ENCODE measurements at places on chromosomes 7 and 10.

GRCh38 chr7:129831424-129832058, 121.2 kb downstream of the UBE2H start:
- peak; percentile 83 for DNase-seq

DNA sequence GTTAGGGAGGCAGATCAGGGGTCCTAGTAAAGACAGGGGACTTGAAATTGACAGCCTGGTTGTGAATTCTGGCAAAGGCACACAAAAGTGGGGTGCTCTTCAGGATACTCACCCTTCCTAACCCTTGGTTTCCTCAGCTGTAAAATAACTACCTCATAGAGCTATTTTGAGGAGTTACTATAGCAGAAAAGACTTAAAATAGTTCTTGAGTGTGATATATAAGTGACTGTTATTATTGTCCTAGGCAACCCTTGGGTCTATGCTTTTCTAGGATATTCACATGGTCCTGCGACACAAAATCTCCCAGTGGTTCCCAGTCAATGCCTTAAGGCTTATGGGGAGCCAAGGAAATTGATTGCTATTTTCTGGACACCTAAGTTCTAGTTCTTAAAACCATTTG, 98.1 kb upstream of the NAMPT start:
- DNase-seq: no peak

DNA sequence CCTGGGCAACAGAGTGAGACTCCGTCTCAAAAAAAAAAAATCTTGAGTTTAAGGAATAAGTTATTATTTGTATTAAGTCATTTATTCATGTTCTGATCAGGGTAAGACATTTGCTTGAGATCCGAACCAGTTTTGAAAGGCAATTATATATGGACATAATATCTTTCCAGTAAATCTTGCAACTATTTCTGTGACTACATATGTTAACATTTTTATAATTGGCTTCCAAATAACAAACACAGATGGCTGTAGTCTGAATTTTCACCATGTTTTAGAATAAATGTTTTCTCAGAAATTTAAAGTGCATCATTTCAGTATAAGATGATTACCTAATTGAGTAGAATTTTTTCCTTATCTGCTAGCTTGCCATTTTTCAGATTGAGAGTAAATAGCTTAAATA, 21.2 kb downstream of the AKAP9 start:
- no peak for DNase-seq

DNA sequence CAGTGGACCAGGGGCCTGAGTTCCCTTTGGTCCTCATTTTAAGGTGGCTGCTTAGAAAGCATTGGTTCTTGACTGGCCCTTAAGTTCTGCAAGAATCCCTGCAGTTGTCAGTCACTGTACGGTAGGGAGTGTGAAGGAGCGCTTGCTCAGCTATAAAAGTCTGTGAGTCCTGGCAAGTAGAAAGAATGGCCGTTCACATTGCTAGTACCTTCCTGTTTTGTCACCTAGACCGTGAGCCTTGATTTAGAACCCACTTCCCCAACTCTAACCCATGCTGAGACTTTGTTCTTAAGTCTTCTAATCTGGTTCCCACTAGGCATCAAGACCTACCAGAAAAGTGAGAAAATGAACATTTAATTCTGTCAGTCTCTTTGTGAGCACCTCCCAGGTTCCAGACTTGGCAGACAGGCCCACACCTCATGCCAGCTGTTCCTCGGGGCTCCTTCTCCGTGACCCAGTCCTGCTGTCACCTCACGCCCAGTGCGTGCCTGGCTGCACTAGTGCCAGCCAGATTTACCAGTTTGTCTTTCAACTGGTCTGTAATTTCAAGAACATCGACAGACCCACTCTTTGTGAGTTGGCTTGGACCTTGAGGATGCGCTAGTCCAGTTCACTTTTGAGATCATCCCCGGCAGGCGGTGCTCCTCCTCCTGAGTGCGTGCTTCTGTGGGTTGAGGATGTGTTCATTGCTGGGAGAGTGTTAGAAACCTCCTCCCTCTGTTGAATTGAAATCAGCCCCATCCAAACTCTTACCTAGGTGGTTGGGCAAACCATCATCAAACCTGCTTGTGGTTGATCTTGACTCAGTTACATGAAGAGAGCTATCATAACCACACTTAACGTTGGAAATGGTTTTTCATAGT, 78.5 kb downstream of the SHH start:
- no peak for DNase-seq

DNA sequence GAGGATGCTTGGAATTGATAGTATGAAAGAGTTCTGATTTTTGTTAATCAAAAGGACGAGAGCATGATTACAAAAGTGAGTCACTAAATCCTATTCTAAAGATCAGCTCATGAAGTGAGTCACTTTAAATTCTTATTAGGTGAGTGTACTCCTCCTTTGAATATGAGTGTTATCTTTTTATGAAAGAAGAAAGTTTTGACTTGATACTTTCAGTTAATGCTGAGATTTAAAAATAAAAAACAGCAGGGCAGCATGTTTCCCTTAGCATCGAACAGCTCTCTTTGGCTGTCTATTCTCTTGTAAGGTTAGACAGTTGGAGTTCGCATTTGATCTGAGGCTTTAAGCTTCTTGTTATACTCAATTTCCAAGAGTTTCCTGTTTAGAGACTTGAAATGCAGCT, 222.0 kb downstream of the TWIST1 start:
- peak; percentile 2 for DNase-seq

DNA sequence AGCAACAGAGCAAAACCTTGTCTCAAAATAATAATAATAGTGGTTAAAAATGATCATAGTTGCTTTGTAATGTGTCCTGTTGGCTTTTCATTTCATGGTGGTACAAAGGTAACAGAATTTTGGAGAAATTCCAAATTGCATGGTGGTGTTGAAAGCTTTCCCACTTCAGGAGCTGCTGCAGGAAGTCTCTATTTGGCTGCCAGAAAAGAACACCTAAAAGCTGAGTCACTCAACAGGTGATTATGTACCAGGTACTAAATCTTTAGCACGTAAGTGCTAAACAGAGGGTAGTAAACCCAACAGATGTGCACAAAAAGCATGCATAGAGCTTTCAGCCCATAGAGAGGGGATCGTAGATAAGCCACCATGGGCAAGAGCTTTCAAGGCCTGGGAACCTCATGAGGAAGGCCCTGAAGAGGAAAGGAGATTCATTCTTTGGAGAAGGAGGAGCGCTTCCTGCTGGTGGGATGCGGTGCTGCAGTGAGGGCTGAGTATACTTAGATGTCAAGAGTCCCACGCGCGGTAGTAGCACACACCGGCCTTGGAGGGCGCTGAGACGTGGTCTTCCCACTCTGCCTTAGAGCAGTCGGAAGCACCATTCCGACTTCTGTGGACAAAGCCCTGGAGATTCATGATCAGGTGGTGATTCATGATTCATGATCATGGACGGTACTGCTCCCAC, 118.7 kb downstream of the RALA start:
- peak; percentile 75 for DNase-seq

- DNase-seq: no peak
Measured at GRCh38 chr7:4436936-4437335, 245.2 kb upstream of the FOXK1 start.

GRCh38 chr10:123574109-123574698, 92.0 kb upstream of the GPR26 start:
- DNase-seq: no peak

DNA sequence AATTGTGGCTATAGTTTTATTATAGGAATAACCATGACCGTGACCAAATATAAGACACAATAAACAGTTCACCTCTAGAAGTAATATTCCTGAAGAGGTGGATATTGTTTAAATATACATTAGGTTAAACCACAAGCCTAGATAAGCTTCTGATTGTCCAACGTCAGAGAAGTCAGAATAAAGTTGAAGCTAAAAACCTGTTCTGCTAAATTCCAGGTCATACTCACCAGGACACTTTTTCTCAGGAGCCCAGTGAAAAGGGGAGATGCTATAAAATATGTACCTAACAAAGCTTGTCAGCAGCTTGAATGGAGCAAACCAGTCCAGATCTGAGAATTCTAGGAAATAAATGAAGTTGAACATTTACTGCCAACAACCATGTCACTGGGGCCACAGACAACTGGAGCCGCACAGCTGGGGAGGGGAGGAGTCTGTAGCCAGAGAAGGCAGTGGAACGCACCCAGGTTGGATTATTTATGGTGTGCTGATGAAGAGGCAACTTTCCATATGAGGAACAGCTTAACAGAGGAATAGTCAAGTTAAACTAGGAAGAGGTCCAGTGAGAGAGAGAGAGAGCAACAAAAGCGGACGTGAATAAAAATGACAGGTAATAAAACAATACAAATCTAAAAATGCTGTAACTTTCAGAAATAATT, 191.1 kb downstream of the ZNF438 start:
- DNase-seq: no peak

GRCh38 chr7:77399816-77400215, 16.3 kb downstream of the GSAP start:
- no peak for DNase-seq

Data from A549 (cell line).